ENCODE measurements at places on chromosomes 7 and 10.

DNA sequence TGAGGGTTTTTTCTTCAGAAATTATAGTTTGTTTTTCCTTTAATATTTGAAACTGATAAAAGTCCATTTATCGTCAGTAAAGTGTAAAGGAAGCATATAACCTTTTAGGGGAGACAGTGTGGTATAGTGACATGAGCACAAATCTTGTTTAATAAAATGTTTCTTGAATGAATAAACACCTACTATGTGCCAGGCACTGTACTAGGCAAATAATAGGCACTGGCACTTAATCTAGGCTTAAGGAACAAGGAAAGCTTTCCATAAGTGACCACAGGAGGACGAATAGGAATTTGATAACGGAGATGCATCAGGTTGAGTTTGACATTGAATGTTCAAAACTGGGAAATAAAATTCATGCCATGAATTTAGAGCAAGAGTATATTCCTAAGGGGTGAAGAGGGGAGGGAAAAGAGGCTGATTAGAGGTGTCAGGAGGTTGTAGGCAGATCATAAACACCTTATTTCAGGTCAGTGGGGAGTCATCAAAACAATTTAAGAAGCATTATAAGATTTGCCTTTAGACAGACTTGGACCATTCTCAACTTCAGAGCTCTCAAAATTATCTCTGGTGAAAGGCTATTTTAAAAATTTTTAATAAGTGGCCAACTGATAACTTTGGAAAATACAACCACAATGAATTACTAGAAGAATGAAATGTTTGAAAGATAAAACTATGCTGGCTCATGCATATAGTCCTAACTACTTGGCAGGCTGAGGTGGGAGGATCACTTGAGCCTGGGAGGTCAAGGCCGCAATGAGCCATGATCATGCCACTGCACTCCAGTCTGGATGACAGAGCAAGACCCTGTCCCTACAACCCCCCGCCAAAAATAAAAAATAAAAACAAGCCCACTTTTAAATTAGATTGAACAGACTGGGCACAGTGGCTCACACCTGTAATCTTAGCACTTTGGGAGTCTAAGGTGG is 22.4 kb downstream of the RALA start:
- peaks cover 27% of the 10 kb centered on the region for H3K4me1 ChIP-seq
- no peak overlapping the region for H3K27ac ChIP-seq
- H3K4me3 ChIP-seq, result no peak overlapping the region

GRCh38 chr7:150631084-150631826 is 930 bp downstream of the GIMAP6 start:
- peaks cover 7% of the 10 kb centered on the region for H3K4me1 ChIP-seq
- peak overlapping the region; percentile 59 for H3K27ac ChIP-seq
- peak overlapping the region; percentile 38 for H3K4me3 ChIP-seq

- DNase-seq, result no peak
- no peak overlapping the region for H3K4me3 ChIP-seq
- no peaks in the 10 kb centered on the region for H3K27me3 ChIP-seq
- no peaks in the 10 kb centered on the region for H3K36me3 ChIP-seq
Observed at GRCh38 chr7:2817456-2817855, 26.7 kb downstream of the GNA12 start.

DNA sequence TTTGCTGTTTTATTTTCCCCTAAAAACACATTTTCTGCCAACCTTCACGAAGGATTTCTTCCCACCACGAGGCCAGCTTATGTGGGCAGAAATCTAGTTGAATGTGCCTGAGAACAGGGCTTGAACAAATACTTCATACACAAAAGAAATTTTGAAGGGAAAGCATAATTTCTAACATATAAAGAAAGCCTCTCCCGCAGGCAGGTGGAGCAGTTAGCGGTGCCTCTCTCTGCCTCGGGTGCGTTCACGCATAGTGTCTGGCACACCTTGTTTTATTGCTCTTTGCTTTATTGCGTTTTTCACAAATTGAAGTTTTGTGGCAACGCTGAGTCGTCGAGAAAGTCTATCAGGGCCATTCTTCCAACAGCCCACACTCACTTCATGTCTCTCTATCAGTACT is 7.0 kb upstream of the CSGALNACT2 start:
- H3K27me3 ChIP-seq, result no peaks in the 10 kb centered on the region
- peaks cover 4% of the 10 kb centered on the region for H3K4me1 ChIP-seq
- no peak overlapping the region for H3K4me3 ChIP-seq

DNA sequence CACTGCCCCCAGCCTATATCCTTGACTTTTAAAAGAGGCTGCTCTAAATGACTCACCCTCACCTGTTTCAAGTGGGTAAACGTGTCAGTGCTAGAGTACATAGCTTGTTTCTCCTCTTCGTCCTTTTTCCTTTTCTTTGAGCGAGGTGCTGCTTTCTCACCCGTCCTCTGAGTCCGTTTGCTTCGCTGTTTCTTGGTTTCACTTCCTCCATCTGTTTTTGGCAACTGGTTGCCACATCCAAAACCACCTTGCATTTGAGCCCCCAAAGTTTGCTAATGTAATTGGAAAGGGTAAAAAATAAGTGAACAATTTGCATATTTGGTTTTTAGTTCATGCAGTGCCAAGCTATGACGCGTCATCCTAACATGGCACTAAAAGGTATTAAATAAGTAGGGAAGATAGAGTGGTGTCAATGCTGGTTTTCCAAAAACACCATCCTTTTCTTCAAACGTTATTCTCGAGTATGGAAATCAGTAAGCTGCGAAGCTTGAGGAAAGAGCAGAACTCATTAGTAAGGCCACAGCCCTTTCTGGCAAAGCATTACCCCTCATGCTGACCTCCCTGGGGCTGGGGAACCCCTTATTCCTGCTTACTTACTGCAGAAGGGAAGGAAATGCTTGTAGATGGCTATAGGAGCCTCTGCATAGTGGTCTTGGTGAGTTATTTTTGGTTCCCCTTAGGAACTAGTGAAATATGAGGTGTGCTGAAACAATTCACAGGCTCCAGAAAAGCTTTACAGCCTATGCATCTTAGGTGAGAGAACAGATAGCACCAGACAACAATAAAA is 133.5 kb downstream of the GALNT11 start:
- peaks cover 63% of the 10 kb centered on the region for H3K36me3 ChIP-seq
- no peak for DNase-seq
- H3K27ac ChIP-seq, result no peak overlapping the region

Measured in vagina (tissue), 2 donors.